Hepatic stellate cell (primary cell): ENCODE measurements at places on chromosomes 6 and 20.

DNA sequence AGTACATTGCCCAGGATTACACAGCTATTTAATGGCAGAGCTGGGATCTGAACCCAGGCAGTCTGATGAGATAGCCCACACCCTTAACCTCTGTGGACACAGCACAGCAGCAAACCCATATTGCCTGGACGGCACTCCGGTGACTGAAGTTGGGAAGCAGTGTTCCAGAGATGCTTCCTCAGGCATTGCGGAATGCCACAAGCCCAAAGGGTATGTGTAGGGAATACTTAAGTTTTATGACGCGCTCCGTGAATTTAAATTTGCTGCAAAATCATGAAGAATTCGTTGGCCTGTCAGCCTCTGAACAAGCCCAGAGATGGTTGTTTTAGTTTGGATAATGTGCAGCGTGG lies 46.4 kb downstream of the PSMG4 start:
- DNase-seq = no peak

DNA sequence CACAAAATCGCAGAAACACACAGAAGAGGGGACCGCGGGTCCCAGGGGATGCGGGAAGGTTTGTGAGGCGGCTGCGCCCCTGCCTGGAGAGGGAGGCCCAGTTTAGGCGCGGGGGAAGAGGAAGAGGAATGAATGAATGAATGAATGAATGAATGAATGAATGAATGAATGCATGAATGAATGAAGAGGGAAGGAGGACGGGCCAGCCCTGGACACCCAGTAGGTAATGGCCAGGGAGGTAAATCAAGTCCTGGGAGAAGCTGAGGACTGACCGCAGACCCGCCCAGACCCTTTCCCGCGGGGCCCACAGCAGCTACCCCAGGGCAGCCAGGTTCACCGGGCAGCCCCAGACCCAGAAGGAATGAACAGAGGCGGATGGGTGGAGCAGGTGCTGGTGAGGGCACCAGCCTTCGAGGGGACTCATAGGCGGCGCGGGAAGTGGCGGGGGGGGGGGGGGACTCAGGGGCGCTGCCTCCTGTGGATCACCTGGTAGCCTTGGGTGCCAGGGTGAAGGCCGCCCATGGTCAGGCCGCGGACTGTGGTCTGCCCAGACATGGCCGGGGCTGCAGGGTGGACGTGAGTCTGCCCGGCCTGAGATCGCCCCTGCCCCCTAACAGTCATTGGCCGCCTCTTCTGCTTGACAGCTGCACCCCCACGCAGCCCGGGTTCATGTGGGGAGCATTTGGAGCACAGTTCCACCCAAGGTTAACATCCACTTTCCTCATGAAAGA lies 192.0 kb upstream of the PDE10A start:
- DNase-seq = no peak

- DNase-seq = no peak
Observed at GRCh38 chr6:157471077-157471686, 90.2 kb downstream of the ZDHHC14 start.

DNA sequence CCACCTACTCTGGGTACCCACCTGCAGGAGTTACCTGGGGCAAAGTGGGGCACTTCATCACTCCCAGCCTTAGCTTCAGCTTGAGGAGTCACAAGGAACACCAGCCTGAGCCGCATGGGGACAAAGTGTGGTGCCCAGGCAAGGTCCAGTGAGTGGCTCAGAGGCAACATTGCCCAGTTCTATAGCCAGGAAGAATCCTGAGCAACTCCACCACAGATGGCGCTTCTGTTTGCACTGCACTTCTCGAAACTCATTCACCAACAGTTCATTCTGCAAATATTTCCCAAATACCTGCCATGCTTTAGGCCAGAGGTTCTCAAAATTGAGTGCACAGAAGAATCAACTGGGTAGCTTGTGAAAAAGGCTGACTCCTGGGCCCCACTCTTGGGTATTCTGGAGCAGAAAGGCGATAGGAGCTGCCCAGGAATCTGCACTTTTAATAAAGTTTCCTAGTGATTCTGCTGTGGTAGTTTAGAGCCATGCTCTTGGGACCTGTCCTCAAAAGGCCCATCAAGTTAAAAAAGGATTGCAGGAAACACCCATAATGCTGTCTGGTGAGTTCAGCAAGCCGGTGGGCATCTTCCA lies 83.1 kb downstream of the VEGFA start:
- no peak for DNase-seq

DNA sequence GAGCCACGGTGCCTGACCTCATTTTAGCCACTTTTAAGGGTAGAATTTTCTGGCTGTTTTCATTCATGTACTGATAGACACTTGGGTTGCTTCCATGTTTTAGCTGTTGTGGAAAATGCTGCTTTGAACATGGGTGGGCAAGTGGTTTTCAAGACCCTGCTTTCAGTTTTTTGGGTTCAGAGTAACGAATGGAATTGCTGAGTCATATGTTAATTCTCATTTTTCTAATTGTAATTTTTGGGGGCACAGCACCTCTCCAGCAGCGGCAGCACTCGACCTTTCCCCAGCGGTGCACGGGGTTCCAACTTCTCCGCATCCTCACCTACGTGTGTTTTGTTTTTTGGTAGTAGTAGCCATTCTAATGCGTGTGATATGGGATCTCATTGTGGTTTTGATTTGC lies 5.4 kb downstream of the NQO2 start:
- DNase-seq = no peak

DNA sequence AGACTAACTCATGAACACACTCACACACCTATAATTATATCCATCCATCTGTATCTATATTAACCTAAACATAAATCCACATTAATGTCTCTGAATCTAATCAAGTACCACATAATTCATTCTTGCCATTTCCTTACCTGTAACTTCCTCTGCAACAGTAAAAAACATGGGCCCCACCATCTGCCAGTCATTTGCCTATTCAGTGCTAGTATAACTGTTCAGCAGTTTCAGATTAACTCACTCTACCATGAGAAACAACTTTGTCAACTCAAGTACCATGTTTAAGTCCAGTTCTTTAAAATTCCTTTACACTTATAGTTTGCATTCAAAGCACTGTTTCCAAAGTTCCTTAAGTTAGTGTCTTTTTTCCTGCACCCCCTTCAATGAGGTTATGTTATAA lies 68.8 kb downstream of the LAMP5 start:
- no peak for DNase-seq

- no peak for DNase-seq
Observed at GRCh38 chr20:36152261-36152660, 2.3 kb upstream of the EPB41L1 start.

DNA sequence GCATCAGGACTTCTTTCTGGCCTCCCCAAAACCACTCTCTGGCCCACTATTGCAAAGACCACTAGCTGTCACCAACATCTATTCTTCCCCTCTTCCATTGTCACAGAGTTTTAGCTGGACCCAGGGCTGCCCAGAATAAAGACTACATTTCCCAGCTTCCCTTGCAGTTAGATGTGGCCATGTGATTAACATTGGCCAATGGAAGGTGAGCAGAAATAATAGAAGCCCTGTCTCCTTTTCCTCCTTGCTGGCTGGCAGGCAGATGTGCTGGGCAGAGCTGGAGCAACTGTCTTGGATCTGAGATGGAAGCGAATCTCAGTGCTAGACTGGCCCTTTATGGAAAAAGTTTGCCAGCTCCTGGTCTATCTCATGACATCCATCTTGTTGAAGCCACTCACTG lies 97.0 kb downstream of the KCNB1 start:
- DNase-seq = no peak

DNA sequence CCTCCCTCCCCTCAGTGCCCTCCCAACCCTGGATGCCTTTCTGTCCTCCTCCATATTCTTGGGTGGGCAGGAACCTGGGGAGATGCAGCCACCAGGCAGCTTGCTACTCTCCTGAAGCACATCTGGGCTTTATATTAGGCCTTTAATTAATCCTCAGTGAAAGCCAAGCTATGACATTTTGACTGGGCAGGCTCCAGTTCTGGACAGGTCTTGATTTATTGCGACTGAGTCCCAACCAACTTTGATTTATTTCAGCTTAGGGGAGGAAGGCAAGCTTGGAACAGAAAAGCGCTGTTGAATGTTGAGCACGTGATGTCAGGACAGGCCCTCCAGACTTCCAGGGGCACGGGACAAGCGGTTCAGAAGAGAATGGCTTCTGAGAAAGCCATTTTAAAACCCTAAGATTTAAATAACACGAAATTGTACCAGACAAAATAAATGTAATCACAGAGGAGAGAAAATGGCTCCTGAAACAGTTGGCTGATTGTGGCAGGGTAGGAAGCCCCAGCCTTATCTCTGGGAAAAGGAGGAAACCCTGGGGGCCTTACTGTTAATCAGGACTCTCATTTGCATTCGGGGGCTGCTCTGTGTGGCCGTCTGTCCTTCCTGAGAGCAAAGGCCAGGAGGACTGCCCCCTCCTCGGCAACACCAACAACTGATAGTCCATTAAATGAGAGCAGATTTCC lies 294.2 kb downstream of the FOXC1 start:
- DNase-seq = no peak

DNA sequence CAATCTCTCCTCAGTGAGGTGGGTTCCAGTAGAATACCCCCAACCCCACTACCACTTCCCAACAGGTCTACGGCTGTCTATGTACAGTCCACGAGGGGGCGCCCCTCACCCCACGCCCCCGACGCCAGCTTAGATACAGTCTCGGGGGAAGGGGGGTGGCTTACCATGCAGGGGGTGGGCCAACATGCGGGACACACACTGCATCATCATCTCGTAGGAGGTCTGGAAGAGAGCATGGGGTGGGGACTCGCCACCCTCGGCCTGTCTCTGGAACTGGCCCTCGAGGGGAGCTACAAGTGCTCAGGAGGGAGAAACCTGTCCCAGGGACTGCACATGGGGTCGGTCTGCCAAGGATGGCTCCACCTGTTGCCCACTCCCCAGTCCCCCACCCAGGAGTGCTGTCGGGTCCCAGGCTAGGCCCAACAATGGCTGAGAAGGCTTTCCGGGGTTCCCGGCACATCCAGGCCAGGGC lies 8.5 kb downstream of the MTCH1 start:
- no peak for DNase-seq

GRCh38 chr6:44188819-44189218 lies 27.9 kb upstream of the MYMX start:
- DNase-seq = no peak

- no peak for DNase-seq
Observed at GRCh38 chr20:41853806-41854205, 235.6 kb upstream of the CHD6 start.

DNA sequence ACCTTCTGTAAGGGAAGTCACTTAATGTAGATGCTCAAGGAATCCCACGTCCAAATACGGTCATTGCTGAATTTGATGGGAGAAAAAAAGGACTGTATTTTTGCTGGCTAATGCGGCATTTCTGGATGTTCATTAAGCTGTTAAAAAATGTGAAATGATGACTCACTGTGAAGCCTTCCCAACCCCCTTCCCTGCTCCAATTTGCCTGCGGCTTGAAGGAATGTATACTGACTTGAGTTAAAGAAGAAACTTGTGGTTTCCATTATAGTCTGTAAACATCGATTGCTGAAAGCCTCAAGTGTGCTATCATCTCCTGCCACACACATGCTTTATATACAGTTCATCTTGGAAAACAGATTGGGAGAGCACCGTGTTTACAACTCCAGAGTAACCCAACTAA lies 249.1 kb upstream of the JAG1 start:
- DNase-seq = peak; percentile 23

DNA sequence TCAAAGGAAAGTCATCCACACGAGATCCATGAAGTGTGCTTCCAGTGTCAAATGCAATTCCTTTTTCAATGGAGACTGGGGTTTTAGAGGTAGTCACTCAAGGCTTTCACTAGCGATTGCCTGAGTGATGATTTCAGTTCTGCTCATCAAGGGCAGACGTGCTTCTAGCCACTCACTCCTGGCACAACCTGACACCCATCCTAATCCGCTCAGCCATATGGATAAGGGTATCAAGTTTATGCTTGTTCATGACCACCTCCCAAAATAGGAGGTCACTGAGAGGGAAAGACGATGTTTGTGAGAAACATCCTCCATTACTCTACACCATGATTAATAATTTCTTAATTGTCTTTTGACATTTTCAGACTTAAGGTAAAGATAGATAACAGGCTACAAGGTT lies 91.3 kb upstream of the HEY2 start:
- DNase-seq = no peak

GRCh38 chr20:57756921-57757320 lies 47.1 kb upstream of the PMEPA1 start:
- DNase-seq = no peak

DNA sequence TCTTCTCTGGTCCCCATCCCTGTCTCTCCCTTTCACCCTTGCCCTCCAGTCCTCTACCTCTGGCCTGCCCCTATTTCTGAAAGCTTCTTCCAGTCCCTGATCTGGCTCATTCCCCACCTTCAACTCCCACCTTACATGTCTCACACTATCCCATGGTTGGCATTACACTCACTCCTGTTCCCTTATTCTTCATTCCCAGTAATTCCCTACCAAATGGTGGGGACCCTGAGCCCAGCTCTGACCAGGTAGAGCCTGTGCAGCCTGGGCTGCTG lies 6.4 kb downstream of the TP53INP2 start:
- no peak for DNase-seq

- no peak for DNase-seq
Observed at GRCh38 chr6:18363746-18364145, 23.4 kb upstream of the RNF144B start.

DNA sequence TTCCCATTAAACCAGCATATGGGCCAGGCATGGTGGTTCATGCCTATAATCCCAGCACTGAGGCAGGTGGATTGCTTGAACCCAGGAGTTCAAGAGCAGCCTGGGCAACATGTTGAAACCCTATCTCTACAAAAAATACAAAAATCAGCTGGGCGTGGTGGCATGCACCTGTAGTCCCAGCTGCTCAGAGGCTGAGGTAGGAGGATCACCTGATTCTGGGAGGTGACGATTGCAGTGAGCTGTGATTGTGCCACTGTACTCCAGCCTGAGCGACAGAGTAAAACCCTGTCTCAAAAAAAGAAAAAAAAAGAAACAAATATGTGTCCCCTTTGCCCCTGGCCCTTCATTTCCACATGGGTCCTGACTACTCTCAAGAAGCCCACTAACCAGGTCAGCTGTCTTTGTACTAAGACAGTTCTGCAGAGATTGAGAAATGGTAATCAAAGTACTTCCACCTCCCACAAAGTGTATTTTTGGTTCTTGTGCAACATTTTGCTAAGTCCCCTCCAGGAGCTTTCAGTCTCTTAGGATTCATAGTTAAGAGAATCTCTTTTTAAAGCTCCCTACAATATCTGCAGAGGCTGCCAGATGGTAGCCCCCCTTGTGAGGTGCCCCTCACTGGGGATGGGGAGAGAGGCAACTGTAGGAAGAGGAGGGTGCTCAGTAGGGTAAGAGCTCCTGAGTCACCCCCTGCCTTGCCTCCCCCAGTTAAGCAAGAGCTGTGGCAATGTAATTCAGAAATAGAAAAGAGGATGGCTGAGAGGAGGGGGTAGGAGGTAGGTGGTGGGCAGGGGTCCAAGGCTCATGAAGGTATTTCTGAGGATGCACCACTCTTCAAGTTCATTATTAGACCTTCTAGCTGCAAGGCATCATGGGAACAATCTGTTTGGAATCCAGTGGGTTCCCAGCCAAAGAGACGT lies 16.5 kb upstream of the WFDC2 start:
- no peak for DNase-seq

- DNase-seq = no peak
Observed at GRCh38 chr6:145312481-145312880, 422.8 kb downstream of the EPM2A start.

GRCh38 chr6:1962201-1962600 lies 283.2 kb downstream of the GMDS start:
- DNase-seq = peak; percentile 5
